ENCODE measurements at places on chromosomes 2 and 18.

DNA sequence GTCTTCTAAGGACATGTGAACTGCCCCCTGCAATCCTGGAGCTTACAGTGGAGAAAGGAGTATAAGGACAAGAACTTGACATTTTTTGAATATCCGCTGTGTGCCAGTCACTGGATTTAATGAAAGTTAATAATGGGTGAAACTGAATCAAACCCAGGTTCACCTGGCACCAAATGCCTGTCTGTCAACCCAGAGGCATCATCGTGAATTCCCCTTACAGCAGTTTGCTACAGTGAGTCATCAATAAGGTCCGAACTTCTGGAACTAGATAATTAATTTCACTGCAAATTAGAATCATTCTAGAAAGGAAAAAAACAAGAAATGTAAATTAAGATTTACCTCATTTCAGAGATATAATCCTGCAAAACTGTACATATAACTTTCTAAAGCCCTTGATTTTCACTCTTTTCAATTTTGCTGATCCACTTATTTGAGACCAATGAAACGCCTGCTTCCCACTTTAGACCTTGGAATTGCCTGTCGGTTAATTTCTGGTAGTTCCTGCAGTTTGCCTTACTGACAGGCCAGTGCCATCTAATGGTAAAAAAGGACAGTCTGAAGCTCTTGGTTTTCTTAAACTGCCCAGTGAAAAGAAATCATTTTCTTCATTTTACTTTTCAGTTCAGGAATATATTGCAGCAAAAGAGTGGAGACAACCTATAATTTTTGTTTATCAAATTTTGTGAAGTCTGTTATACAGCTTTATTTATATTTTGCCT, 8.2 kb downstream of the DSG2 start:
- DNase-seq = peak; percentile 2

DNA sequence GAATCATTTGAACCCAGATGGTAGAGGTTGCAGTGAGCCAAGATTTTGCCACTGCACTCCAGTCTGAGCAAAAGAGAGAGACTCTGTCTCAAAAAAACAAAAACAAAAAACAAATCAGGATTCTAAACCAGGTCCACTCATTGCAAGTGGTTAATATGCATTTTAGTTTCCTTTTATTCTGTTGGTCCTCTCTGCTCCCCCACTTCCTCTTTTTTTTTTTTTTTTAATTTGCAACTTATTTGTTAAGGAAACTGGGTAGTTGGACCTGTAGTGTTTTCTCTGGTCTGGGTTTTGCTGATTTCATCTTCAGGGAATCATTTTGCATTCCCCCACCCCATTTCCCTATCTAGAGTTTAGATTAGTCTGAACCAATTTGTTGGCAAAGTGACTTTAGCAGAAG, 14.0 kb downstream of the FER1L5 start:
- DNase-seq = no peak

DNA sequence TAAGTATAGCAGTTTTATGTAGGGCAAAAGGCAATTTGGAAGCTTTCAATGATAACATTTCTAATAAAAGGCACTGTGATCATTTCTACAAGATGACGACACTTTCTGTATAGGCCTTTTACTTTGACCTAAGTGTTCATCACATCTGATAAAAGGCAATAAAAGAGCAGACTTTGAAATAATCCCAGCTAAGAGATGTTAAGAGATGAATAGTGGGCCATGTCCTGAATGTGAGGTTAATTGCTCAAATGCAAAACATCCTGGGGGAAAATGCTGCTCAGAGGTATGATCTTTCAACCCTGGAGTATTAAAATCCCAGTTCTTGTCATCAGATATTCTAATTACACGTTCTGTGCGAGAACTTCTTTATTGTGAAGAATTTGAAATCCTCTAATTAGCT, 677.6 kb downstream of the SOCS6 start:
- DNase-seq = no peak

GRCh38 chr2:107028661-107029060, 142.7 kb upstream of the ST6GAL2 start:
- no peak for DNase-seq

DNA sequence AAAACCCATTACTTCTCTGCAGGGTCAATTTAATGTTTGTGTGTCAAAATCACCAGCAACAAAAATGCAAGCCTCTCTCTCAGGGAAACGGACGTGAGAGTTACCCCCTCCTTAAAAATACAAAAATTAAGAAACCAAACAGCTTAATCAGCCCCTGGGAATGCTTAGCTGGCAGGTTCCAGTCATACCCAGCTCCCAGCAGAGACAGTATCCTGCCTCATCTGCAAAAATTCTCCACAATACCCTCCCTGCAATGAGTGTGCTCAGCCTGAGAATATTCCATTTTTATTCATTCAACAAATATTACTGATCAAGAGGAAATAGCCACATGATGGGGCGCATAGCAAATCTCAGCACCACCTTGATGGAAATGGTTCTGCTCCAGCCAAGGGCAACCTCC, 36.3 kb downstream of the ST8SIA5 start:
- peak; percentile 29 for DNase-seq

- peak; percentile 63 for DNase-seq
These were observed 81.4 kb upstream of the PAPOLG start for GRCh38 chr2:60674524-60675165.

- no peak for DNase-seq
These were observed 162.0 kb downstream of the C1D start for GRCh38 chr2:67900826-67901225.

GRCh38 chr2:169823996-169824372, 721 bp downstream of the METTL5 start:
- DNase-seq = no peak

DNA sequence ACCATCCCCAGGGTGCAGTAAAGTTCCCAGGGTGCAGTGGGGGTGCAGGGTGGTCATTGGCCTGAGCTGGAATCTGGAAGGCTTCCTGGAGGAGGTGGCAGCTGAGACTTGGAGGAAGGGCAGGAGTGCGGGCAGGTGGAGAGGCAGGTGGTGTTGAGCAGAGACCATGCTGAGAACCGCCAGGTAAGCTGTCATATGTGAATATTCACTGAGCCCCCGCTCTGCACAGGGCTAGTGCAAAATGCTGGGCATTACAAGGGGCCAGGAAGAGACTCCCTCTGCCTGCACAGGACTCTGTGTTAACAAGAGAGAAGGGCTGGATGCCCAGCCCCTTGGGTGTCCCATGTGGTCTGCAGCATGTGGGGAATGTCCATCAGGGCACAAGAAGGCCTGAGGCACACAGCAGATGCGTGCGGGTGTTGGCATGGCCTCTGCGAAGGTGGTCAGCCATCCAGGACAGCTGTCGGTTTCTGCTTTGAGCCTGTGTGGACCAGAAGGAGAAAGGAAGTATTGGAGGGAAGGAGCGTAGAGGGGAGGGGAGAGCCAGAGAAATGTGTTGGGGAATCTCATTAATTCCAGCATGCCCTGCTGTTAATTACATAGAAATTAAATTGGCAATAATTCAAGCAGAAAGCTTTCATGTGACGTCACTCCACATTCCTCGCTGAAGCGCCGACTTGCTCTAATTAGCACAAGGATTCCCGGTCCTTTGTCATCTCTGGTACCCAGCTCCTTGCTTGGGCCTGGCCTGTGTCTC, 62.8 kb upstream of the OTOS start:
- DNase-seq = no peak

- peak; percentile 73 for DNase-seq
These were observed 62.5 kb downstream of the SLC4A3 start for GRCh38 chr2:219689676-219690628.

DNA sequence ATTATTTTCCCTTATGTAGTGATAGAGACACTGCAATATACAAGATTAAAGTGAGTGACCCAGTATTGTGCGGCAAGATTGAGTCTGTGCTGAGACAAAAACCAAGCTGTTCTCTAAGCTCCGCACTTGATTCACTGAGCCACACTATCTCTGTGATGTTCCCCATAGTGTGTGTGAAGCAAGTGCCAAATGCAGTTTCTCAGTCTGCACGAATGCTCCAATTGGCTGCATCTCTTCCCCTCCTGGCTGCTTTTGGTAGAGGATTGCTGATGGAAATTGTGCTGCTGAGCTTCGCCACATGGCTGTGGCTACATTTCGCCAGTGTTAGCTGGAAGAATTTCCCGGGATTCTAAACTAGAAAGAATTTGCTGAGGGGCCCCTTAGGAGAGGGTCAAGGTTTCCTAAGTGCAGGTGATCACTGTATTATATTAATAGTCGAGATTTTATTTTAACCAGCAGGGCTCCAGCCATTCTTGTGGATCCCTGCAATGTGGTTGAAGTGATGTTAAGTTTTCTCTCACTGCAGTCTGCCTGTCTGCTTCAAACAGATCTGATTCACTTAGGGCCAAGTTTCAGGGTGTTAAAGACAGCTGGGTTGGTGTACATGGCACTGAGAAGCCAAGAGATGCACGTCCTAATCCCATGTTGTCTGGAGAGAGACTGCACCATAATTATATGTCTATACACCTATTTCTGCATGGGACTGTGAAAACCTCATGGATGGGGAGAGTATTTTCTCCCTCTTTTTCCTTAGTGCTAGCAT, 317.2 kb downstream of the DCC start:
- DNase-seq = no peak

GRCh38 chr2:3487028-3487425, 32.3 kb downstream of the ADI1 start:
- no peak for DNase-seq

- DNase-seq = peak; percentile 42
These were observed 742 bp downstream of the PXDN start for GRCh38 chr2:1743396-1744150.

DNA sequence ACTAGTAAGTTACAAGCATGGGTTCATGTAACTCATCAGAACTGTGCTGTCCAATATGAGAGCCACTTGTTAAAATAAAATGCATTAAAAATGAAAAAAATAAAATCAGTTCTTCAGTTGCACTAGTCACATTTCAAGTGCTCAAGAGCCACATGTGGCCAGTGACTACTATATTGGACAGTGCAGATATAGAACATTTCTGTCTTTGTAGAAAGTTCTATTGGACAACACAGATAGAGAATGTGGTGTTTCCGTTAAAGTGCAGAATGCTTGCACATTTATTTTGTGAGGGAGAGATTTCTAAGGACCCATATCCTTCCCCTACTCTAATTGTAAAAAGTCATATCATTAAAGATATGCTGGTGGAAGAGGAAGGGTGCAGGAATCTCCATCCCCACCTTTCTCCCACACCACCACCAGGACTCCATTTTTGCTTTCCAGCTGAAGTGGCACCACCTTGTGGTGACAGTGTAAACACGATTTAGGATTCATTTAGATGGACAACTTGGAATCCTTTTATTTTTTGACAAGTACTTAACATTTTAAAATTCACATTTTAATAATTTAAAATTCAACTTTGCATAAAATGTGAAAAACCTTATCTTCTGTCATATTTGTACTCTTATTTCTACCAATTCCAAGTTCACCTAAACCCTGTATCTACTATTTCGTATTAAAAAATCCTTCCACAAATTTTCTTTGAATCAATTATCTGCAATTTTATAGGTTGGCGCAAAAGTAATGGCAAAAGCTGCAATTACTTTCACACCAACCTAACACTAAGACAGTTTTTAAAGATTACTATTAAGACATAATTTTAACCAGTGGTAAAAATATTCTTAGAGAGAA, 9.4 kb upstream of the CD302 start:
- DNase-seq = peak; percentile 62

DNA sequence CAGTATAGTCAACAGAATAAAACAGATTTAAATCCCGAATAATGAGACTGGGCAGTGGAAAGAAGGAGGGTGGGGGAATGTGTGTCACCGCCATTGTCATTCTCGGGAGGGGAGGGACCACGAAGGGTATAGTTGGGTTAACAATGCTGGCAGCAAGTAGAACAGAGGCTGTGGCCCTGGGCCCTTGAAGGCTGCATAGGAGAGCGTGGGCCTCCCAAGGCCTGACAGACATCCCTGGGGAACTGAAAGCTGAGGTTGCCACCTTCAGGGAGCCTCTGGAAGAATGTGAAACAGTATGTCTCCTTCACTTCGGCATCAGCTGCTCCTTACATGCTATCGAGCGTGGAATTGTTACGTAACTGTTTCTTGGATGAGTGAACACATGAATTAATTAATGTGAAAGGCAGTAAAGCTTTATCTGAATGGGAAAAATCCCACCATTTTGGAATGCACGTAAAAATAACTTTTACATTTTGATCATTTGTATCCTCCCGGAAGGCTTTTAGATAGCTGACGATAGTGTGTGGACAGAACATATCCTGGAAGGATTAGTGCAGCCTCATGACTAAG, 92.8 kb upstream of the TTC39C start:
- no peak for DNase-seq

GRCh38 chr2:239006622-239007285, 158.9 kb downstream of the TWIST2 start:
- DNase-seq = peak; percentile 63

GRCh38 chr2:182543741-182544525, 117.1 kb upstream of the PDE1A start:
- no peak for DNase-seq

DNA sequence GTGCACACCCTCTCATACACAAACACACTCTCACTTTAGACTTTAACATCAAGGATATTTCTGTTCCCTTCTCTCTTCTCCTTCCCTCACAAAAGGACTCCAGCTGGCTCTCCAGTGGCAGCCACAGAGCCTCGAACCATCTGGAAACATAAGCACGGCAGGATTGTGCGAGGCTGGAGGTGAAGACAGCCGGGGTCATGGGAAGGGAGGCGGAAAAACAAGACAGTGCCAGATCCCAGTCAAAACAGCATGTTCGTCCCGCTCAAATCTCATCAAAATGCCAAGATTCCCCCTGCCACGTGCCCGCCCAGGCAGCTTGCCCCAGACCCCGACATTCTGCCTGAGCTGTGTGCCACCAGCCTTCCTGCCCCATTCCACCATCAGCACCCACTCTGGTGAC, 180.3 kb downstream of the ZBTB7C start:
- DNase-seq = no peak

- DNase-seq = peak; percentile 49
These were observed 198.1 kb downstream of the PDE1A start for GRCh38 chr2:182228741-182229140.

GRCh38 chr18:8882632-8883408, 177.5 kb downstream of the MTCL1 start:
- DNase-seq = no peak

GRCh38 chr2:5869936-5870335, 177.8 kb downstream of the SOX11 start:
- DNase-seq = no peak

DNA sequence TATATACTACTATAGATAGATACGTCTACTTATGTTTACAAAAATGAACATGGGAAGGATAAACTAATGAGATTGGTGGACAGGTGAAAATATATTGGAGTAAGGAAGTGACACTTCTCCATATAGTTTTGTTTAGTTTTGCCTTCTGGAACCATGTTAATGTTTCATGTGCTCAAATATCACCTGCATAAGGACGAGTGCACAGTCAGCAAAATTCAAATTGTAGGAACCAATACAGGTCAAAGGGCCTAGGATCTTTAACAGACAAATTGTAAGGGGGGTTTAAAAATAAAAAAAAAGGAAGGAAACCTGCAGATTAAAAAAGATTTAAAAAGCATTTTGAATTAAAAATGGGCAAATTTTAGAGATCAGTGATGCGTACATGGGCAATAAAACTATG, 104.6 kb downstream of the CCBE1 start:
- DNase-seq = no peak

DNA sequence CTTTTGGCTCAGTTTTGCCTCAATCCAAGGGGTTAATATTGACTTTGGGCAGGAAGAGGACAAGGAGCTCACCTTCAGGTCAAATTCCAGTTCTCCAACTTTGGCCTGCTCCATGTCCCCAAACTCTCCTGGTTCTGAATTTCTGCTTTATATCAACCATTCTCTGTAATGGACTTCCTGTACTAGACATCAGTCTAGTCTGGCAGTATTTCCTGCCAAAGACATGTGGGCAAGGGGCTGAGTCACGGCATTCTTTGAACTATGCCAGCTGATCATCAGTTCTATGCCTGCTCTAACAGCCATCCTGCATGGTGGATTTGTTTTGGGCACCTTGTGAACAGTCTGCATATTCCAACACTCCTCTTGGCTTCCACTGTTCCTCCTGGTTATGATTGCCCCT, 199.4 kb downstream of the ZEB2 start:
- peak; percentile 84 for DNase-seq

Data from M059J (cell line).